ENCODE measurements at places on chromosomes 11 and 22. TPM values are rescaled to one million over a fixed set of nuclear protein-coding genes. Genes with fewer than 3 reads are reported as not detected.

KCNJ1 gene
- 0.18 TPM for total RNA-seq

SLC22A6 gene
- not detected for total RNA-seq

DESI1 gene
- total RNA-seq: 26.1 TPM

ANGPTL5 gene
- 0.71 TPM for total RNA-seq

FAM83F gene
- 1.4 TPM for total RNA-seq

KCNK7 gene
- total RNA-seq: 1.7 TPM

C11orf97 gene
- 2.5 TPM for total RNA-seq

PRRG4 gene
- total RNA-seq: 12.0 TPM

GAB2 gene
- 64.2 TPM for total RNA-seq

SLC1A2 gene
- total RNA-seq: 3.4 TPM

C11orf86 gene
- not detected for total RNA-seq

OR2AG2 gene
- 0.09 TPM for total RNA-seq

OR2AG1 gene
- not detected for total RNA-seq

SSTR3 gene
- not detected for total RNA-seq

IL18 gene
- total RNA-seq: 48.7 TPM

ANO1 gene
- 9.0 TPM for total RNA-seq

NDUFC2 gene
- total RNA-seq: 130 TPM

WT1 gene
- total RNA-seq: 1.2 TPM
